ENCODE measurements at places on chromosomes 3 and 15.

DNA sequence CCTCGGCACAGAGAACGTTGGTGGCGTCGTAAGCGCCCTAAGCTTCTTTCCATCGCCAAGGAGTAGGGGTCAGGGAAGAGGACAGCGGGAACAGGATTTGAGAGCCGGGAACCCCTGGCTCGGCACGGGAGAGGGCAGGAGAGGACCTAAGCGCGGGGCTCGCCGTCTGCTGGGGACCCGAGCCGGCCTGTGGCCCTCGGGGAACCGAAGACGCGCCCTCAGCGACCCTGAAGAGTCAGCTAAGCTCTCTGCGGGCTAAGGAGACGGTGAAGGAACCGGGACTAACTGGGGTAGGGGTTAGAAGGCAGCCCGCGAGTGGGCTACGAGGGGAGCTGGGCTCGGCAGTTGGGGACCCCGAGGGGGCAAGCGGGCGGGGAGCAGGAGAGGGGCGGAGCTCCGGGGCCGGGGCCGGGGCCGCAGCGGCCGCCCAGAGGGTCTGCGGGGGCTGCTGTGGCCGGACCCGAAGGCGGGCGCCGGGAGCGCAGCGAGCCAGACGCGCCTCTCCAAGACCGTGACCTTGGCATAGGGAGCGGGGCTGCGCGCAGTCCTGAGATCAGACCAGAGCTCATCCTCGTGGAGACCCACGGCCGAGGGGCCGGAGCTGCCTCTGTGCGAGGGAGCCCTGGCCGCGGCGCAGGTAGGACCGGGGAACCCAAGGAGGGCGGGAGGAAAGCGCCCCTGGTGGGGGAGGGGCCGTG, 574 bp downstream of the CASR start:
- DNase-seq: no peak

DNA sequence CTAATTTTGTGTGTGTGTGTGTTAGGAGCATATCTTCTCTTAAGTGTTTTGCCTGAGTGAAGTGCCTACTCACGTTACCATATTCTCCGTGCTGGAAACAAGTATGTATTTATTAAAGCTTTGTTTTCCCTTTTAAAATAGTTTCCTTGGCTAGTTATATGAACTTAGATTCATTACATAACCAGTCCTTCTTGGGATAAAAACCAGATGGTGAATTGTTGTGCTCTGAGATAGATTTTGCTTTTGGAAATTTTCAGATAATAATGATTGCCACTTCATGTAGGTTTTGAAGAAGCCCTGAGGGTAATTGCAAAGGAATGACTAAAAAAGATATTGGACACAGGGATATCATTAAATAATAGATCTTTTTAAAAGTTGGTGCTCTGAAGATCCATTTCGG, 390.2 kb upstream of the SGO1 start:
- no peak for DNase-seq

GRCh38 chr3:66312039-66312438, 91.2 kb downstream of the SLC25A26 start:
- DNase-seq: no peak

DNA sequence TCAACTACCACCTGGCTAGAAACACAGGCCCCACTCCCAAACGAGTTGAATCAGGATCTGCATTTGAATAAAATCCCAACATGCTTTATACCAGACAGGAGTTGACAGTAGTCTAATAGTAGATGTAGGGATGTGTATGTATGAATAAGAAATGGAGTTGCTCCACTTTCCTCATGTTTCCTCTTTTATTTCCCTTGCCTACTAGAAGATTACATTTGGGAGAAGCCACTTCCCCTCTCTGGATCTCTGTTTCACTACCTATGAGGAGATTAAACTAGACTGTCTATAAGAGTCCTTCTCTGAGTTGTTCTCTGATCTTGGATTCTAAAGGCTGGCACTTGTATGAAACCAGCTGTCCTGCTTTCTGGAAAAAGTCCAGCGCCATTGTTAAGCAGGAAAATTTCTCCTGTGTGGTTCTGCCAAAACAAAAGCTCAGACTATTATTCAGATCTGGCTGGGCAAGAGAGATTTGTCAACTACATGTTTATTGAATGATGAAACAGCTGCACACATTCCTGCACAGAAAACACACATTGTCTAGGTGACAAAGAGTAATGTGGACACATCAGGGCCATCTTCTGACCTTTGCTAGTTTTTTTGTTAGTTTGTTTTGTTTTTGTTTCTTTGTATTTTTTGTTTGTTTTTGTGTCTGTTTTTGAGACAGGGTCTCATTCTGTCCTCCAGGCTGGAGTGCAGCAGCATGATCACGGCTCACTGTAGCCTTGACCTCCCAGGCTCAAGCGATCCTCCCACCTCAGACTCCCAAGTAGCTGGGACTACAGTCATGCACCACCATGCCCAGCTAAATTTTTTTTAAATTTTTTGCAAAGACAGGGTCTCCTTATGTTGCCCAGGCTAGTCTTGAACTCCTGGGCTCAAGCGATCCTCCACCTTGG, 29.9 kb downstream of the ACP3 start:
- DNase-seq: no peak

GRCh38 chr15:49748791-49749190, 127.9 kb downstream of the DTWD1 start:
- no peak for DNase-seq

GRCh38 chr3:65144791-65145351, 457.1 kb upstream of the ADAMTS9 start:
- no peak for DNase-seq

Data from hematopoietic multipotent progenitor cell treated with erythropoietin and hydrocortisone succinate and interleukin-3 and kit ligand, for 4 days (in vitro differentiated cells).